Bronchial epithelial cell (primary cell): ENCODE measurements at places on chromosomes 2 and 18.
A peak's percentile ranks its signal among the peaks of the same experiment; 100 is the strongest.

GRCh38 chr2:241774419-241775222 lies 2.0 kb upstream of the GAL3ST2 start:
- peak; percentile 53 for DNase-seq

- peak; percentile 37 for DNase-seq
These were observed 282.9 kb upstream of the TNP1 start for GRCh38 chr2:217142649-217143266.

DNA sequence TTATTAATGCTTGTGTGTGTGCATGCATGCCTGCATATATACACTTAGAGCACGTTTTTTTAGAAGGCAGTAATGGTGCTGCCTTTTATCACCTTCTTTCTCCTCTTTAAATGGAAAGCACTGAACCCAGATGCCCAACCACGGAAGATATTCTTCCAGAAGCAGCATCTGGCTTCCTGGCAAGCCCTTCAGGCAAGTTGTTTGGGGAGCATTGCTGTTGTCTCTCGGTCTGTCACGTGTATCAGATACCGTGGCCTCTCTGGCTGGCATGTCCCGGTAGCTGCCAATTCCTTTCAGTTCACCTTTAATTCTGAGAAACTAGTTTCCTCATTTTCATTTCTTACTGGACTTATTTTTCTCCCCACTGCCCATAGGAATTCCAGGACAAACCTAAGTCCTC lies 587.8 kb downstream of the ARHGAP15 start:
- DNase-seq, result no peak

GRCh38 chr18:79905389-79905911 lies 46.0 kb downstream of the SLC66A2 start:
- DNase-seq, result peak; percentile 22

GRCh38 chr2:46690825-46691224 lies 211.5 kb downstream of the TMEM247 start:
- no peak for DNase-seq

DNA sequence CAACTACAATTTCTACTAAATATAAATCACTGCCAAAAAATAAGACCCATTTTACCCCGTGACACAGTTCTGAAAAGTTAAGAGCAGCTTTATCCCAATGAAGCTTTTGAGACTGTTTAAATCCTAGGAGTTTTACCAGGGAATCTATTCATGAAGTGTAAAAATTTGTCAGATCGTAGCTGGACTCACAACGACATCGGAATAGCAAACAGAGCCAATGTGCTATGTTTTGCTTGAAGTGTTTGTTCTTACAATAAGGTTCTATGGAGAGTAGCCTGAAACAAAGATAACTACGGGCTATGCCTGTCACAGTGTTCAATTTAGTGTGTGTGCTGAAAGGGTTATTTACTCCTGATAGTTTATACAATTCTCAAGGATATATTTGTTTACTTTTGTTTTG lies 78.5 kb upstream of the L3MBTL4 start:
- DNase-seq, result no peak

DNA sequence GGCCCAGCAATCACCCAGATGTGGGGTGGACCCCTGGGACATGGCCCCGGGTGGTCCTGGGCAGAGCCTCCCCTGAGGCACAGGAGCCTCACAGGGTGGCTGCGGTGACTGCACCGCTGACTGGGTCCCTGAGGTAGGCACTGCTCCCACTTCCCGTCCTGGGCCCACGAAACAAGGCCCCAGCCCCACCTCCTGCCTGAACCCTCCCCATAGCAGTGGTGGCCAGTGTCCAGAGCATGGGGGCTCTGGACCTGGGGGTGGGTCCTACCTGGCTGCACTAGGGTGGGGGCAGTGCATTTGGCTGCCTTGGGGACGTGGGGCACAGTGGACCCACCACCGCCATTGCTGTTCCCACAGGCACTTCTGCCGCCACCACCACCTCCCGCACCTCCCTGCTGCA lies 39.4 kb downstream of the TDRD15 start:
- DNase-seq, result no peak

GRCh38 chr2:111094691-111095090 lies 26.0 kb upstream of the BCL2L11 start:
- DNase-seq, result no peak

- DNase-seq, result peak; percentile 79
These were observed 182.0 kb upstream of the TRIB2 start for GRCh38 chr2:12534646-12535263.

- DNase-seq, result no peak
These were observed 65.2 kb downstream of the SRD5A2 start for GRCh38 chr2:31515586-31515985.

DNA sequence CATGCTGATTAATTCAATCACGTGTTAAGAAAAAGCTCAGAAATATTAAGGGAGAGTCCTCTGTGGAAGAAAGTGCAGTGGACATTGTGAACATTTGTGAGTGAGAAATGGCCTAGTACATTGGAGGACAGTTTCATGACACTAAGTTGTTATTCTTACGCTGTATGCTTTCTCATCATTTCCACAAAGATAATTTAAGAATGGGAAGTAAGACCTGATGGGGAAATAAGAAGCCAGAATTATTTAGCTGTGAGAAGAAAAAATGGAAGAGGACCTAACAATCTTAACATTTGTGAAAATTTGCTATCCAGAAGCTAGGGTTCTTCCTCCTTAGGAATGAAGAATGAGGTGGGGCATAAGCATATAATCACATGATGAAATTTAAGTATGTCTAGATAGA lies 15.2 kb upstream of the RAPH1 start:
- DNase-seq, result no peak

DNA sequence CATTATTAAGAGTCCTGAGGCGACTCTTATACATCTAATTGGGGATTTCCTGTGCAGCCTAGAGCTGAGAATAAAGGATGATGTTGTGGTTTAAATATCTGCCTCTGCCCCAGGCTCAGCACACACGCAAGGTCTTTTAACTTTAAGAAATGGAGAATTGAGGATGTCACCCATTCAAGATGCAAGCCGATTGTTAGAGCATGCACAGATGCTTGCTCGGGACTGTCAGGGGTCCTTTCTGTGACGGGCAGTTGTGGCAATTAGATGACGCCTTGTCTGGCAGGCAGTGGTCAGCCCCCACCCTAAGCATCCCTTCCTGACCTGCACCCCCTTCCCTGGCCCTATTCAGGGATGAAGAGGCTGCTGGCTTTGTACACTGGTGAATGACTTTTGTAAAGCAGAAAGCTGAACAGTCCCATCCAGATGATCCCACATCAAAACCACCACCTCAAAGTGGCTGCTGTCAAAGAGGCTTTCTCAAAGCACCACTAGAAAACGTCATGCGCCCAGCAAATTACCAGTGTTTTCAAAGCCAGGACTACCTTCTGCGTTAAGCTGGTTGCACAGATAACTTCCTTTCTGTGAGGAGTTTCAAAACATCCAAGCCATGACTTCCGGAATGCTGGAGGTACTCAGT lies 23.7 kb downstream of the FAM178B start:
- no peak for DNase-seq

DNA sequence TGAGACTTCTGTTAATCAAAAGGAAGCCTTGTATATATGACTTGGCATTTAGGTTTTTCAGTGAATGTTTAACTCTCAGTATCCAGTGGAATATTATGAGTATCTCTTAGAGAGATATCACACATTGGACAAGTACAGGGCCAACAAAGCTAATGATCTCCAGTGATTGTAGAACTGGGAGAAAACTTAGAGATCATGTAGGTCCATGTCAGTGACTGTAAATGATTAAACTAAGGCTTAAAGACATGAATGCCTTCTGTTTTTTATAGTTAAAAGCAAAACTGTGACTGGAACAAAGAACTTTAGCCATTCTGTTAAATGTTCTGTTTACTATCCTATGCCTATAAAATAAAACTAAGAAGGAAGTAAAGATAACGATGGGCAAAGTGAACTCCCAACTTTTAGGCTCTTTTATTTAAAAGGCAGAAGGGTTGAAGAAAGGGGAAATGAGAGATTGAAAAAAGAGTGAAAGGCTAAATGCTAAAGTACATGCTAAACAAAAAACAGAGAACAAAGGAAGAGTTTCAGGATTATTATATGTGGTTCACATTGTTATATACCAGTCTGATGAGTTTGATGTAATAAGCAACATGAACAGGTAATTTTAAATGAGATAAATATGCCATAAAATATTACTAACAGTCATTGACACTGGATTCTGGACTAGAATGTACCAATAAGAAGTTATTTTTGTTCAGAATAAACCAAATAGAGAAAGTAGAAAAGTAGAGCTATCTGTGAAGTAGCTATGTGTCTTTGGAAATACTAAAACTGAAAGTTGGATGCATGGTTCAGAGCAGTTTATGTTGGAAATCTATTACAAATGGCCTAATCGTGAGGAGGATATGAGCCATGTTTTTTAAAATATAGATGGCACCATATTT lies 37.1 kb upstream of the TNFRSF11A start:
- DNase-seq, result no peak

DNA sequence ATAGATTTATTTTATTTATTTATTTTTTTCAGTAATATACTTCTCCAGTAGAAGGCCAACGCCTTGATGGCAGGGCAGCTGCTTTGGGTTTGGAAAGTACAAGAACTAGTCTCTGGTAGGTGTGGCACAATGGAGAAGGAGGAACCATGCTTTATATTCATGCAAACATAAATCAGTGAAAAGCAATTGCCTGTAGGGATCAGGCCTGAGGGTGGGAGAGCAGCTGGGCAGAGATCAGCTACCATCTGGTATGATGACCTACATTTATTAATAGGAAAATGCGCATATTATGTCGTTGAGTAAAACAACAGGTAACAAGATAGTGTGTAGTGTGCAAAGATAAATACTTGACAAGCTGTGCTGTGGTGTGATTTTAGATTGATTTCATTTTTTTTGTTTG lies 120.4 kb upstream of the TLK1 start:
- DNase-seq, result no peak

- DNase-seq, result no peak
These were observed 981 bp downstream of the RAMP1 start for GRCh38 chr2:237860273-237860935.

- DNase-seq, result no peak
These were observed 219.9 kb downstream of the ZNF407 start for GRCh38 chr18:74817576-74817975.

DNA sequence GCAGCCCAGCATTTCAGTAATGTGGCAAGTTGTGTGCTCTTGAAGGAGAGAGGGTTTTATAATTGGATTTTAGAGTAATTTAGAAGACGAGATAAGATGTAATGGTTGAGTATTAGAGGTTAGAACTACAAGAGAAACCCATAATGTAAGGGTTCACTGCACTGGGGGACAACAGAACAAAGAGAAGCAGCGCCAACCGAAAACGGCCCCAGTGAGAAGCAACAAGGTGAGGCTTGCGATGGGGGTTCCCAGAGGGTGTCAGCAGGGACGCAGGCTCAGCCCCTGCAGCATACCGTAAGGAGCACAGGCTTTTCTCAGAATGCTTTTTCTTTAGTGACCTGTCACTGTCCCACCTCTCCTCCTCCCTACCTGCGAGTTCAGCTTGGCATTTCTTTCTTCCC lies 183.9 kb upstream of the ETAA1 start:
- no peak for DNase-seq

- DNase-seq, result no peak
These were observed 279.5 kb downstream of the RND3 start for GRCh38 chr2:150207979-150208378.

GRCh38 chr2:160453111-160453820 lies 40.3 kb downstream of the RBMS1 start:
- no peak for DNase-seq

DNA sequence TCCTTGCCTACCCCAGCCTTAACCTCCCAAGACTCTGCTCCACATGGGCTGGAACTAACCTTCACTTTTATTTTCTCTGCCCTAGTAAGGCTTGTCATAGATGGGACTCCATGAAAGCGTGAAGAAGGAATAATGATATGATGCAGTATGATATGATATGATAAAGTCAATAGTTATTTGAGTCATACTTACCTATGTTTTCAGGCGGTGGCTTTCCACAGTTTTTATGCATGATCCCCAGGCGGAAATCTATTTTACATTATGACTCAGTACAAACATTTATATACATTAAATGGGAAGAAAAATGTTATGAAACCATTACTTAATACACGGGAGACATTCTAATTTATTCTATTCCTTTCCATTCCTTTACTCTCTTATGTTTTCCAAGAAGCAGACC lies 5.6 kb downstream of the ACMSD start:
- peak; percentile 87 for DNase-seq

GRCh38 chr2:120509991-120510735 lies 164.2 kb downstream of the INHBB start:
- no peak for DNase-seq

DNA sequence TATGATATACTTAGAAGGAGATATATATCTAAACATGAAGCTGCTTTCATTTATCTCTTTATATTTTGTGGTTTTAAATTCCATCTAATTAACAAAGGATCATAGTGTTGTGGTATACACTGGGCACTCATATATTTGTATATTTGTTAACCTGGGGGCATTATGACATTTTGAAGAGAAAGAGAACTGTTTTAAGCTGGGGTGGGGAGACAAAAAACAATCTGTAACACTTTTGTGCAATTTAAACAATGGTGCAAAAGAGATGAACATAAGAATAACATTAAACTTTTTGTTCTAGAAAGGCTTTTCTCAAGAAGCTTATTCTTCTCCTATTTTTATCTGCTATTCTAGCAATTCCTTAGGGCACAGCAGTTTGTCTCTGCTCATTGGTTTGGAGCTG lies 842.0 kb upstream of the CDH2 start:
- no peak for DNase-seq

DNA sequence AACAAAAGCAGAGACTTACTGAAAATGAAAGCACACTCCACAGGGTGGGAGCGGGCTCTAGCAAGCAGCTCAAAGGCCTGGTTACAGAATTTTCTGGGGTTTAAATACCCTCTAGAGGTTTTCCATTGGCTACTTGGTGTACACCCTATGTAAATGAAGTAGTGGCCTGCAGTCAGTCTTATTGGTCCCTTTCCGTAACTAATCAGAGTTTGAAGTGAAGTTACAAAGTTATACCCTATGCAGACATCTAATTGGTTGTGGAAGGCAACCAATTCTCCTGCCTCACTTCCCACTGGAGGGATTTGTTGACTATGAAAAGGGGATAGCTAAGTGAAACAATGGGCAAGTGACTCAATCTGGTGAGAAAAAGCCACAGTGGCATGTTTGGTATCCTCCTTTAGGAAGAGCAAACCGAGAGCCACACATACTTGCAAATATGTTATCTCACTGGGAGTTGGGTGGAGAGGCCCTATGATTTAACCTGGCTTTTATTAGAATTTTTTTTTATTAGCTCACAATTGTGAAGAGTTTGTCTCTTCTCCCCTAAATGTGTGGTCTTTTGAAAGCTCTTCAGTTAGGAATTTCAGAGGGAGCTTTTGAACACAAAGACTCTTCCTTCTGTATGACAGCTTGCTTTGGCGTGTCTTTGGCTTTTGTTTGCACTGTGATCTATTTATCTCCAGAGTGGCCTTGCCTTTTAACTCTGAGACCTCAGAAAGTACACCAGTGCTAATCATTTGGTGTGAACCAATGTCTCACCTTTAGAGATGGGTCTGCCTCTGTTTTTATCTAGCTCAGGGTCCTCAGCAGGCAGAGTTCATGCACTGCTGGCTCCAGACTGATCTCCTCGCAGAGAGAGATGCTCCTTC lies 69.6 kb downstream of the MAP4K4 start:
- DNase-seq, result peak; percentile 77

DNA sequence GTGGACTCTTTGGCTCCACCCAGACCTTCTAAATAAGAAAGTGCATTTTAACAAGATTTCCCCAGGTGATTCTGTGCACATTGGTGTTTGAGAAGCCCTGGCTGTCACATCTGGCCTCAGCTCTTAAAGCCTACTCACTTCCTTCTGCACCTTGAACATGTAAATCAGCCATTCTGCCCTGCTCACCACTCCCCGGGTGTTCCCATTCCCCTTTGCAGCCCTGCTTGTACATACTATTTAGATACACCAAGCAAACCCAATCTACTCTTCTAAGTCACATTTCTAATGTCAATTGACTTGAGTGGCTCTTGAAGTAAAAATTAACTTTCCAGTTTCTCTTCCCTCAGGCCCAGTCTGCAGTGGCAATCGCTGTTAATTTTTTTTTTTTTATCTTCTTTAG lies 13.1 kb upstream of the SCN1A start:
- DNase-seq, result no peak
